ENCODE measurements at places on chromosomes 12 and 14.
A peak's percentile ranks its signal among the peaks of the same experiment; 100 is the strongest.

DNA sequence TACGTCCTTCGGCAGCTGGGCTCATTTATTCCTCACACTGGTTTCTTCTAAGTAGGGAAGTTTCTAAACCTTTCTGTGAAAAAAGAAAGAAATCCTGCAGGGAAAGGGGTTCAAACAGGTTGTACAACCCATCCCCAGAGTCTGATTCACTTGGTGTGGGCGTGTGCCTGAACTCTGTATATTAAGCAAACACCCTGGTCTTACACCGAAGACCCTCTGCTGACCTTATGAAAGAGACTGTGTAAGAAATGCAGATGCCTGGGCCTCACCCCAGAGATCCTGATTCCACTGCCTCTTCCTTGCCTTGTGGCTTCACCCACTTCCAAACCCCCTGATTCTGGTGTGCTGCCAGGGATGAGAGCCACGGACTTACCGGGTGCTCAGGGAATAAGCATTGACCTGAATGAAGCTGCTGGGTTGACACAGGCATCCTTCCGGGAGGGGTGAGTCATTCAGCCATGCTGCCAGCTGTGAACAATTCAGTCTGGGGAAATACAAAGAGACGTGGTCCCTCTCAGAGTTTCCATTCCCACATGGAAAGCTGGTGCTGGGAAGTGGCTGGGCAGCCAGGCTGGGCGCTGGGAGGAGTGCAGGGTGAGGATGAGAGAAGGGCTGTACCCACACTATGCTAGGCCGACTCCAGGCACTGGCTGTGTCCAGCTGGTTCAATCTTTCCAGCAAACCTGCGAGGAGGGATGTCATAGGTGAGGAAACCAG is 26.5 kb upstream of the ACTN1 start:
- no peak for DNase-seq

DNA sequence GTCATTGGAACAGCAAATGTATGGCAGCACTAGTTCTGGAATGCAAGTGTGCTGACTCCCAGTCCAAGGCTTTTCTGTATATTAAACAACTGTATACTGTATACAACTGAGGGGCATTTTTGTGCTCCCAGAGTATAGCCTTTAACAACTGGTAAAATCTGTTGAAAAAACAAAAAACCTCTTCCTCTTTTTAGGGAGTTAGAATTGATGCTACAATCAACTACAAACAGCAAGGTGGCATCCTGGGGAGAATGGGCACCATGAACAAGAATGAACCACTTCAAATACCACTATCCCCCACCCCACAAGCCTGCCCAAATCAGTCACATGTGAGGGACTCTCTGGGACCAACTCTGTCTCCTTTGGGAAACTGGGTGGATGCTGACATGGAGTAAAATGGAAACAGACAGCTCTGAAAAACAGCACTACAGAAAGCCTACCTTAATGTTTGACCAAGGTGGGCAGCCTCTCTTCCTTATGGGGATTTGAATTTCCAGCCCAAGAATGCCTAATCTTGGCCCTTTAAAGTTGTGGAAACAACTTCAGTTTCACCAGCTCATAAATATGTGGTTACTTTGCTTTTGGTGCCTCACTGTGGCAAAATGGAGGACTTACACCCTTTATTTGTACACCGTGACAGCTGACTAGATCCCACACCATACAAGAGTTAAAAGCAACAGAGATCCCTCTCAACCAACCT is 7.5 kb downstream of the VTI1B start:
- DNase-seq: peak; percentile 2

- DNase-seq: no peak
These were observed 28.5 kb upstream of the PLEK2 start for GRCh38 chr14:67440513-67440912.

DNA sequence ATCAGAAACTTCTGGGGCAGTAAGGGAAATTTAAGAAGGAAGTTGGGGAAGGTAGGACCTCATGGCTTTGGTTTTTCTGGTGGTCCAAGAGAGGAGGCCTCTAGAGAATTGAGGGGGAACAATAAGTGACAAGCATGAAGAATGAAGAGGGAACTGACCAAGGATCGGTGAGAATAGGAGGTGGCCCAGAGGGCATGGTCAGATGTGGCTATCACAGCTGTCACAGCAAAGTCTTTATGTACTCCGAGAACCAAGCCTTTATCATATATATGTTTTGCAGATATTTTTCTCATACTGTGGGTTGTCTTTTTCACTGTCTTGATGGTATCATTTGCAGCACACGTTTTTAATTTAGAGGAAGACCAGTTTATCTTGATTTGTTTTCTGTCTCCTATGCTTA is 64.3 kb downstream of the PPP2R5C start:
- no peak for DNase-seq

DNA sequence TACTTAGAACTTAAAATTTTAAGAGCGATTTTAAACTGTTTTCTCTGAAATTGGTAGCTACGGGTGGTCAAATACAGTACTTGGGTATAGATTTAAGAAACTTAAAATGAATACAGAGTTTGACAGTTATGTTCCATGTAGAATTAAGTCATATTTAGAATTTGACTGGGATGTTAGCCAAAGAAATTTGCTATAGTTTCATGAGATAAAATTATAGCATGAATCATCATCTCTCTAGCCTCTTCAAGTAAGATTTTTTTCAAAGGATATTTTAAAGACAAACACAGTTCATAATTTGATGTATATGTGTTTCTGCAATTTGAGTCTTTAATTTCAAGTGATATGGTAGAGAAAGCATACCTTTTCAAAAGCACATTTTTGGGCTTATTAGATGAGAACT is 41.0 kb downstream of the ZCRB1 start:
- no peak for DNase-seq

GRCh38 chr12:71312768-71313403 is 126.7 kb upstream of the LGR5 start:
- no peak for DNase-seq

DNA sequence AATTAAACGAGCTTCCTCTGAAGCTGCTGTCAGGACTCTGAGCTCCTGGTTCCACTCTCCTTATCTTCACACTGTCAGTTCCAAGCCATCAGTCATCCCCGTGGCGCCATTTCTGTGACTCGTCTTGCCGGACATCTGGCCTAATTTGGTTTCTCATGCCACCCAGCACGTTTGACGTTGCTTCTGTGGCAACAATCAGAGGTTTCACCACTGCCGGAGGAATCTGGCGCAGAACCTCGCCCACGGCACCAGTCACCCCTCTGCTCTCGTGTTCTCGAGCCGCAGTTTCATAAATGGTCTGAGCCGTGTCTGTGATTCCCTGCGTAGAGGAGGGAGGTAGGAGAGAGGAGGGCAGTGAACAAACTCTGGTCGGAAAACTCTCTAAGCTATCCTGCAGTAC is 29.7 kb downstream of the BDKRB1 start:
- DNase-seq: no peak

DNA sequence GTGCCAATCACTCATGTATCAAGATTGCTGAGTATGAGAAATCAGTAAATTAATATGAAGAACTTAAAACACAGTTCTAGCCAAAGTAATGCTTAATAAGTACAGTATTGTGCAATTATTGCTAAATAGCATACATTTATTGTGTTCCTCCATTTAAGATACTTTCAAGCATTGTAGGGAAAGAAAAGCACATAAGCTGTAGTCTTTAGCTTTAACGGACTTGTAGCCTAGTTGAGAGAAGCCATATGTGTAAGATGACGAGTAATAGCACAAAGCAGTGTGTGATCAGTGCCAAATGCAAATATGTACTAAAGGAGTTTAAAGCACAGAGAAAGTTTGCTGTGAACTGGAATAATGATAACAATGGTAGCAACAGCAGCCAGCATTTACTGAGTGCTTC is 38.1 kb downstream of the ETV6 start:
- DNase-seq: no peak

DNA sequence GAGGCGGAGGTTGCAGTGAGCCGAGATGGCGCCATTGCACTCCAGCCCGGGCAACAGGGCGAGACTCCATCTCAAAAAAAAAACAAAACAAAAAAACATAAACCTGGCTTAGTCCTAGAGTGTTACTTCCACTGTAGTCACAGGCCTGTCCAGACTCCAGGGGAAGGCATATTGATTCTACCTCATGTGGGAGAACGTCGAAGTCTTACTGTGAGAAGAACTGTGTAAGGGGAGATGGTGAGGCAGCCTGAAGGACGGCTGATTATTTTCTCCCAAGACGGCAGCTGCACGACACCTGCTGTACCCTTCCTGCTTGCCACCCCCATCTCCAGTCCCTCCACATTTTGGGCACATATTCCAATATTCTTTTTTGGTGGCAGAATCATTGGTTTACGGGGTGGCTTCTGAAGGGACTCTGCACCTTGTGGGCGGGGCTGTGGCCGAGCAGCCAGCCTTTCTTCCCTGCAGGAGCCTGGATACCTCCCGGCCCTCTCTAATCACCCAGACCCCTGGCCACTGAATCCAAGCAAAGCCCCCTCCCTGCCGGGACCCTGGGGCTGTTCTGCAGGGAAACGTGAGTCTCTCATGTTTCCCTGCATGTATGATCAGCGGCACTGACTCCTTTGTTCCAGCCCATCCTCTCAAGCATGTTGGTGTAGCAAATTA is 12.2 kb upstream of the KLC1 start:
- DNase-seq: no peak

GRCh38 chr12:117907108-117907689 is 61.6 kb downstream of the KSR2 start:
- no peak for DNase-seq

GRCh38 chr14:61841145-61841544 is 78.9 kb downstream of the SNAPC1 start:
- DNase-seq: no peak

- DNase-seq: no peak
These were observed 3.2 kb downstream of the MMP19 start for GRCh38 chr12:55839345-55840140.

GRCh38 chr12:64083285-64084210 is 138.5 kb downstream of the KICS2 start:
- peak; percentile 72 for DNase-seq

GRCh38 chr14:20622816-20623291 is 18.6 kb downstream of the OR6S1 start:
- no peak for DNase-seq

DNA sequence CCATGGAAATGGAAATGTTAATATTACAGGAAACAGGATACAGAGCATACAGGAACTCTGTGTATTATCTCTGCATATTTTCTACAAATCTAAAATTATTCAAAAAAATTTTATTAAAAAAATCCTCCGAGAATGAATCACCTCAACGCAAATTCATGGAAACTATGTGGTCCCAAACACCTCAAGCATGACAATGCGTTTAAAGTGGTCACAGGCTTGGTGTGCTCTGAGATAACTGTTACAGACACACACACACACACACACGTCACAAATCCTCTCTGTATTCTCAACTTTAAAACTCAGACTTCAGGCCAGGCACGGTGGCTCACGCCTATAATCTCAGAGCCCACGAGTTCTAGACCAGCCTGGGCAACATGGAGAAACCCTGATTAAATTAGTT is 45.3 kb upstream of the MTERF2 start:
- no peak for DNase-seq

DNA sequence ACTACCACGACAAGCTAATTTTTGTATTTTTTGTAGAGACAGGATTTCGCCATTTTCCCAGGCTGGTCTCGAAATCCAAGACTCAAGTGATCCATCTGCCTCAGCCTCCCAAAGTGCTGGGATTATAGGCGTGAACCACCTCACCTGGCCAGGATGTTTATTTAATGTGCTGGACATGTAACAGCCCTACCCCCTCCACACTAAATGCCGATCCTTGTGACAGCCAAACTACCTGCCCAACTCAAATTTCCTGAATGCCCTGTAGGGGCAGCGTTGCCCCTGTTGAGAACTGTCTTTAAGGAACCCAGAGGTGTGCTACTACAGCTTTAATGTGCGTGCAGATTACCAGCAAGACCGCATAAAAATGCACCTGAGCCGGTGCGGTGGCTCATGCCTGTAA is 48.1 kb downstream of the KCNK13 start:
- DNase-seq: no peak
